Fibroblast of the aortic adventitia (primary cell): ENCODE measurements at places on chromosomes 3 and 15.

DNA sequence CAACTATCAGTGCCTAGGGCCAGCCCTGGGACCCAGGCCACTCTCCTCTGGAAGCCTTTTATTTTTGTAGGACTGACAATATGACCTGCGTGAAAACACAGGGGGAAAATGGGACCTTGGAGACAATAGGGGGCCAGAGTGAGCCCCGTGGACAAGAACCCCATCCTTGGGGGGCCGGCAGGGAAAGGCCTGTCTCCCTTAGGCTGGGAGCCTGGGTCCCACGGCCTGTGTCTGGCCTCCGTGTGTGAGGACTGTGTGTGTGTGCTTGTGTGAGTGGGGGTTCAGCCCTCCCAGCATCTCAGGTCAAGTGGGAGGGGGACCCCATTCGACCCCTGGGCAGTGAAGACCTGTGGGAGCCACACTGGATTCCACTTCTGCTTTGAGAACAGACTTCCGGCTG is 53.3 kb downstream of the EXOG start:
- no peak for DNase-seq

GRCh38 chr3:58520403-58521335 is 16.3 kb downstream of the ACOX2 start:
- DNase-seq: no peak

- no peak for DNase-seq
These were observed 30.7 kb upstream of the CHRNB4 start for GRCh38 chr15:78671626-78672211.

DNA sequence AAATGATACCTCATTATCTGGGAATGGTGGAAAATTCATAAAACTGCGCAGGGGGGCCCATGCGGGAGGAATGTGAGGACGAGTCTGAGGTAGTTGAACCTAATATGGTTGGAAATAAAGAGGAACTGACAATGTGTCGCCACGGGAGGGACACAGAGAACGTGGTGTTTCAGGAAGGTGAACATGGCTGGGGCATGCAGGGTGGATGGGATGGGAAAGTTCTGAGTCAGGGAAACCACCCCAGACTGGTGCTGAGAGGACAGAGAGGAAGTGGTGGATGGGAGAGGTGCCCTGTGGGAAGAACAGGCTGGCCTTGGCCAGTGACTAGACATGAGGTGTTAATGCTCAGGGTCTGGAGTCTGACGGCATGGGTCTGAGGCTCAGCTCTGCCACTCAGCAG is 137.1 kb upstream of the WNT5A start:
- no peak for DNase-seq

GRCh38 chr3:81884791-81885190 is 123.3 kb upstream of the GBE1 start:
- no peak for DNase-seq
